ENCODE measurements at places on chromosomes 13 and 19.

DNA sequence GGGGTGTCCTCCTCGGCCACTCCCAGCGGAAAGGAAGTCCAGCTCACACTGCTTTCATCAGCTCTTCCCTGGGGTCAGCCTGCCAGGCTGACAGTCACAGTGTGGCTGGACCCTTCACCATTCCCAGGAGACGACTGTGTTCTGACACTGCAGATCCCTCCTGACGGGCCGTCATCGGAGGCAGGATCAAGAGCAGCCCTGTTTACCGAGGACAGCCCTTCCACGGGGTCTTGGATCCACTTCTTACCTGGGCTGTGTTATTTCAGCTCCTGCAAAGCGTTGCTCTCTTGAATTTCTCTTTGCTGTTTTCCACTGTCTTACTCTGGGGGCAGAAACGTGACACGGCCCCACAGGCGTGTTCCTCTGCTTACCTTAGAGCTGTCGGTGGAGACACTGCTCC lies 149.9 kb upstream of the SOX1 start:
- no peak for DNase-seq

- no peak for DNase-seq
Measured at GRCh38 chr19:46350758-46351159, 3.9 kb downstream of the PPP5C start.

DNA sequence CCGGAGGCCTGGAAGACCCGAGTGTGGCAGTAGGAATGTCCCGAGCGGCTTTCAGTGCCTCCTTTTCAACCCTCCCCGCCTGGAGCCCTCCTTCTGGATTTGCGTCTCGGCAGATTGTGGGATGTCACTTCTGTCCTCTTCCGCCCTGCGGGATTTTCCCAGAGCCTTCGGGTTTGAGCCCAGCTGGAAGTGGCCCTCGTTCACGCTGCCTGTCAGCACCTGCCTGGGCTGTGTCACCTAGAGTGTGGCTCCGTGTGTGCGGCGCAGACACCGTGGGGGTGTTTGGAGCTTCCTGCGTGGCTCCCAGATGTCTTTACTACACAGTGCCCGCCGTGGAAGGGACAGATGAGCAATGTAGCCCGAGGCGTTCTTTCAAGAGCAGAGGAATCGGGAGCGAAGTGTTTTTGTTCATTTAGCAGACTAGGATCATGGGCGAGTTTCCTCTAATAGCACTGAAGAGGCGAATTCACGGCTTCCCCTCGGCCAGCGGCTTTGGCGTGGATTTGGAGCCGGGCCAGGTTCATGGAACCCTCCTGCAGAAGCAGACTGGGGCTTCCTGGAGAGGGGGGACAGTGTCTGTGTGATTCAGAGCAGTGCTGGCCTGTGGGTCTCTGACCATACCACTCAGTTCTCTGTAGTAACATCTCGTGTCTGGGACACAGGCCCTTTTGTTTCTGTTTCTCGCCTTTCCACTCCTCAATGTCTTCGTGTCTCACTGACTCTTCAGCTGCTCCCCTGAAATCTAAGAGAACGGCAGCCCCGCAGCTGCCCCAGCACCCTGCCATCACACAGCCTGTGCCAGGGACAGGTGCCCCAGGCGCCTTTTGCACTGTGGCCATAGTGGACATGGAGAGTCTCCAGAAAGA lies 68.0 kb downstream of the KDM4B start:
- no peak for DNase-seq

- no peak for DNase-seq
Measured at GRCh38 chr19:37979547-37980082, 72.6 kb downstream of the SIPA1L3 start.

- DNase-seq = no peak
Measured at GRCh38 chr13:51101636-51102235, 9.3 kb downstream of the C13orf42 start.

GRCh38 chr19:33508941-33509614 lies 12.5 kb downstream of the PEPD start:
- no peak for DNase-seq

DNA sequence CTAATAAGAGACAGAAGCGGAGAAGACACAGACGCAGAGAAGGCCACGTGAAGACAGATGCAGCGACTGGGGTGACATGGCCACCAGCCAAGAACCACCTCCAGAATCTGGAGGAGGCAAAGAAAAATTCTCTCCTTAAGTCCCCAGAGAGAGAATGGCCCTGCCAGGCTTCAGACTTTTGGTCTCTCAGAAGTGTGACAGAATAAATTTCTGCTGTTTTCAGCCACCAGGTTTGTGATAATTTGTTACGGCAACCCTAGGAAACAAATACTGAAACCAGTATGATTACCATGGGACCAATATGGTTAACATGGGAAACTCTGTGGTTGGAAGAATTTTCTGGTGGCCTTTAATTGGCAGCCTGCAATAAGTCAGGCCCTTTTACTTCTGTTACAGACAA lies 63.9 kb upstream of the DOCK9 start:
- DNase-seq = no peak

GRCh38 chr19:38990949-38991697 lies 15.6 kb upstream of the FBXO17 start:
- DNase-seq = no peak

DNA sequence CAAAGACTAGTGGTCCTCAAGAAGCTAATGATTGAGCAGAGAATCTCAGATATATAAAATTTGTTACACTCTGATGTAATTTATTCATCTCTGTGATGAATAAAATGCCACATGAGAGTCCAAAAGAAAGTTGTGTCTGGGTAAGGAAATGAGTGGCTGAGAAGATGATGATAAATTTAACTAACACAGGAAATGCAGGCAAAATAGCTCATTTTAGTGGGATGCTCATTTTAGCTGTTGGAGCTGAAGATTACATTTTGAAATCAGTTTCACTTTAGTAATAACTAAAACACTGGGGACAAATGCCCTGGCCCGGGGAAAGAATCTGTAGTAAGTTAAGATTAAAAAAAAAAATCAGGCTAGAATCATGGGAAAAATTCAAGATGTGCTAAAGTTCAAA lies 35.2 kb downstream of the SPRY2 start:
- no peak for DNase-seq

DNA sequence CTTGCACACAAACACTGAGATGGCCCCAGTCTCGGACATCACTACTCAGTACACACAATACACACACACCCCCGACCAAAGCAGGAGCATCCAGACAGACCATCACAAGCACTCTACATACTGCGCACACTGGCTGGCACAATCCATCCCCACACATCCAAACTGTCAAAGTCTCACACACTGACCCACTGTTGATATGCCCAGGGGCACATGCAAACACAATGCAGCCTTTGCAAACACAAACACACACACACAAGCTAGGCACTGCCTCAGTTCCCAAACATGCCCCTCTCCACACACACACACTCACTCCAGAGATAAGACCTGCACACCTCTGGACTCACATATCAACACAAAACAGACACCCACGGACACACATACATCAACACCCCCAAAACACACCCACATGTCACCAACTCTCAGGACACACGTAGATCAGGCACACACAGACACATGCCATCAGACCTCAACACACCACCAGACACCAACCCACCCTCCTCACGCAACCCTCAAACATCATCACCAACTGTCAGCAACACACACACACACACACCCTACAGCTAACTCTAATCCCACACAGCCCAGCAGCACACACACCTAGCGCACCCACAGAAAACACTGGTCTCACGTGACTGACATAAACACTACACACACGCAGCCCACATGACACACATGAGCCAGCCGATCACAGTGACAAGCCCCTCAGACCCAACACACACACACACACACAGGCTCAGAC lies 1.9 kb downstream of the BBC3 start:
- DNase-seq = no peak

GRCh38 chr13:49271264-49271663 lies 23.5 kb downstream of the CDADC1 start:
- no peak for DNase-seq

All from NCI-H774 (cell line).